Caki2 (cell line): ENCODE measurements at places on chromosomes 6 and 20.

- no peak for DNase-seq
These were observed 816.4 kb downstream of the EYS start for GRCh38 chr6:64890609-64891008.

- DNase-seq = no peak
These were observed 45.3 kb downstream of the NCOA3 start for GRCh38 chr20:47547034-47547387.

GRCh38 chr20:16970776-16971175, 222.6 kb downstream of the OTOR start:
- DNase-seq = no peak

- no peak for DNase-seq
These were observed 81.0 kb downstream of the ERMARD start for GRCh38 chr6:169832247-169832948.

GRCh38 chr20:9550871-9551270, 36.5 kb downstream of the LAMP5 start:
- DNase-seq = no peak

DNA sequence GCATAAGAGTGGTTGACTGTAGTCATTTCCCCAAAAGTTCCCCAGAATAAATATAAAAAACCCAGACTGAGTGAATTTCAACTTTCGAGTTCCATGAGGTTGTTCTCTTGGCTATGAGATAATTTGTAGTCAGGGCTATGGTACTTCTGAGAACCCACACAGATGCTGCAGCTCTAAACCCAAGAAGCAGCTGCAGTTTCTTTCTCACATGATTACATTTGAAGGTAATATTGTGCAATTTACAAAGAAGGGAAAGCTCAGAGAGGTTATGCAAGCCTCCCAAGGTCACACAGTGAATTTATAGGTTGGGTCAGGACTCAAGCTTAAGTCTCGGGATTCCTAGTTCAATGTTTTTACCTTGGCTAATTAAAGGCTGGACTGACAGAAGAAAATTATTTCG, 29.7 kb upstream of the CD93 start:
- no peak for DNase-seq

DNA sequence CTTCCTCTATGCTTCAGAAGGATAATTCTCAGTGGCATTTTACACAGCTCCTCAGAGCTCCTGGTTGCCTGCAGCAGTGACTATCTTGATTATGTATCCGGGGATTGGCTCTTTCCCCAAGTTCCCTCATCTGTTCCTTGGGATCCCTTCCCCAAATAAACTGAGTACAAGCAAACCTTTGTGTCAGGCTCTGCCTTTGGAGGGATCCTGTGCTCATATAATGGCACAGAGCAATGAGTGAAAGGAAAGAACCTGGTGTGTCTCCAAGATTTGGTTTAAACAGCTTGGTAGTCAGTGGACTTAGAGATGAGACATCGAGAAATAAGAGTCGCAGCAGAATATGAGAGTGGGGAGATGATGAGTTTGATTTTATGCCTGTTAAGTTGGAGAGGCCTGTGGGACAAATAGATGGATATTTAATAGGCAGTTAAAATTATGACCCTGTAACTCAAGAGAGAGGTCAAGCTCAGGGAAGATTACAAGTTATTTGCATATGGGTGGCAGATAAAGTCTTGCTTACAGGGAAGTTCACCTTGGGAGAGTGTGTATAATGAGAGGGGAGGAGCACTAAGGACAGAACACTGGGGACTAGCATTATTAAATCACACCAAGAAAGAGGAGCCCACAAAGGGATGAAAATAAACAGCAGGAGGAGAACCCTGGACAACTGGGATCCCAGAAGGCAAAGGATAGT, 44.1 kb upstream of the GCLC start:
- DNase-seq = no peak

DNA sequence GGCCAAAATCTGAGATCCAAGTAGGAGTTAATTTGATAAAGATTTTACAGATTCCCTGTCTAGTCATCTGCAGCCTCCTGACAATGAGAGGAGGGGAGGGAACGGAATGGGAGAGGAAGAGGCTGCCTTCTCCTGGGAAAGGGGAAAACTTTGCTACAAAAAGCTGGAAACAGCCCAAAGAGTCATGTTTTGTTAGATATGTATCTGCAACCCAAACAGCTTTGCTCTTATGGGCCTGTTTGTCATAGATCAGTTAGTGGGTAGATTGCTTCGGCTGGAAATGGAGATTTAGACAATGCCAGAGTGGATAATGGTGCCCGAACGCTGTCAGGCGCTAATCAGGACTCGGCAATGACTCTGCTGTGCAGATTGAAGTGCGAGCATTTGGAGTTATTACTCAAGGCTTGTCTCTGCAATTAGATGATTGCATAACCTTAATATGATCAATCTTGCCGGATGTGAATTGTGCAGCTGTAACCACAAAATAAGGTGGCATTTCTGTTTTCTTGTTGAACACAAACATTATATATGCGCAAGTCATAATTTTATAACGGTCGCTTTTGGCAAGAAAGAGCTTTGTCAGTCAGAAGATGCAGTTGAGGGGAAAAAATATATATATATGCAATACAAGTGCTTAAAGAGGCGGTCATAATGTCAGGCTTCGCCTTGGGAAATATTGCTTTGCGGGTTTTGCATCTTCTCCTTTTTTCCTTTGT, 92.4 kb upstream of the MAFB start:
- DNase-seq = no peak

DNA sequence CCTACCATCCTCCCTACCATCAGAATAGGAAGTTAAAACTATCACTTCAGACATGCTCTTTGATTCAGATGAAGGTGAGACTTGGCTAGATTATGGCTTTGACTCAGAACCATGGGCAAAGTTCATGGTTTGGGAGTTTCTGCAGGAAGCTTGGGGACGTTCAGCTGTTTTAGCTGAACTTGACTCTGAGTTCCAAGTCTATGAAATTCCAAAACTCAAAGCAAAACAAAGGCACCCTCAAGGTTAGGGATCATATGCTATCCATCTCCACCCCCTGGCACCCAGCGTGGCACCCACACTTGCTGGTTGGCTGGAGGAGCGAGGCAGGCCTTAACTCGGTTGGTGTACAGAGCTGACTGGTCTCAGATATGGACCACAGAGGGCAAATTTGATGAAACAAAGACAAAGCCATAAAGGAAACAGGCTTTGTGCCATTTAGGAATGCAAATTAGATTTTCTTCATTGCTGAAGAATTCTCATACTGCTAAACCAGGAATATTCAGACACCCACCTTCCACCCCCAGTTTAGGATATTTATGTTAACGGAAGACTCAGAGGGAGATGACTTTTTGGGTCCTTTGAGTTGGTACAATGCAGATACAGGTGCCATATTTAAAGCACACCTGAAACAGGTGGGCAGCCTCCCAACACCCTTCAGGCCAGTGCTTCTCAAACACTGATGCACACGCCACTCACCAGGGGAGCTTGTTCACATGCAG, 88.4 kb upstream of the SLC22A16 start:
- no peak for DNase-seq

- peak; percentile 19 for DNase-seq
These were observed 243.9 kb downstream of the HAO1 start for GRCh38 chr20:7696311-7696710.

DNA sequence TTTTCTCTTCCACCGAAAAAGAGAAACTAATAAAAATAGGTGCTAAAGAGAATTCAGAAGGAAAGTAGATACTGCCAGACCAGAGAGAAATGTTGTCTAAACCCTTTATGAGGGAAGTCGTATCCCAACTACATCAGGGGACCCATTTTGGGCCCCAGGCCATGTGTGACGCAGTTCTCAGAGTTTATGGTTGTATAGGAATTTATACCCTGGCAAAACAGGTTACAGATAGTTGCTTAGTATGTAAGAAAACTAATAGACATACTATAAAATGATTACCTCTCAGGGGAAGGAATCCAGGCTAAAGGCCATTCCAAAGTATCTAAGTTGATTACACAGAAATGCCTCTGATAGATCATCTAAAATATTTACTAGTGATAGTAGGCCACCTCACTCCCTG, 28.6 kb upstream of the SLC52A3 start:
- no peak for DNase-seq

DNA sequence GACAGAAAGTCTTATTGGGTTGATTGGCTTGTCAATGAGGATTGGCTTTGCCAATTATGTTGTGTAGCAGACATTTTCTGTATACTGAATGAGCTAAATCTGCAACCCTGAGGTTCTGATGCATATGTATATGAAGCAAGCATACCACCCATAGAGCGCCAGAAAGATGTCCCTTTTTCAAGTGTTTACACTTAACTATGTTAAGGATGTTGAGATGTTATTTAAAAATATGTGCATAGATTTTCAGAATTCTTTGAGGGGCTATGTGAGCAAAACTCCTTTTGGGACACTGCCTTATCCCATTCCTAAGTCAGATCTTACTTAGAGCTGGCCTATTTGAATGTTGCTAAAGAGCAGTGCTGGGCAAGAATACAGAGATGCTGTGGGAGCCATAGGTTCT, 1.9 kb downstream of the AIG1 start:
- no peak for DNase-seq

DNA sequence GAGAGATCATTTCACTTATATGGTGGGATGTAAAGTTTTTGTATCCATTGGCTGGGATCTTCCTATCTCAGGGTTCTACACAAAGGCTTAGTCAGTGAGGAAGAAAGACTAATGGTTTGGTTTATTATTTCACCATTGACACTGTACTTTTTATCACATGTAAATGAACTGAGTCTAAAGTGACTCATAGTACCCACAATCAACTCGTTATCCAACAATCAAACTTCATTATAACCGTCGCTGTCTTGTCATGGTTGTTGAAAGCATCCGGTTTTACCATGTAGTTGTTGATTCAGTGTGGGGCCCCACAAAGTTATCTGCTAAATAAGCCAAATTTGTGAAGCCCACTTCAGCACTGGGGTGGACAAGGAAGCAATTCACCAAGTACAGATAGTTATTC, 55.8 kb upstream of the MTRF1L start:
- DNase-seq = peak; percentile 45

DNA sequence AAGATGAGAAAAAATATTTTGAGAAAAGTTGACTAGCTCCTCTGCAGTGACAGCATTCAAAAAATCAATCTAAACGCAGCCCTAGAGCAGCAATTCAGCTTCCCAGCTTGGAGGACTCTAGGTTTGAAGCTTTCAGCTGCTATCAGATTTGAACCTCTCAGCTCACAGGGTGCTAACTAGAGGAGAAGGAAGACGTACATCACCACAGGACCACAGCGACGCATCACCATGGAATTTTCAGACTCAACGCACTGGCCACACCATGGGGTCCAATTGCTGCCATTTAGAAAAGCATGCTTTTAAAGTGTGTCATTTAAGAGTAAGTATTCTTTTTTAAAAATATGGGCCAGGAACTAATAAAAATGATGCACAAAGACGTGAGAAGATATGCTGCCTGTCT, 45.0 kb upstream of the FUCA2 start:
- DNase-seq = no peak

- DNase-seq = peak; percentile 59
These were observed 1.6 kb downstream of the MRGBP start for GRCh38 chr20:62797671-62798532.

DNA sequence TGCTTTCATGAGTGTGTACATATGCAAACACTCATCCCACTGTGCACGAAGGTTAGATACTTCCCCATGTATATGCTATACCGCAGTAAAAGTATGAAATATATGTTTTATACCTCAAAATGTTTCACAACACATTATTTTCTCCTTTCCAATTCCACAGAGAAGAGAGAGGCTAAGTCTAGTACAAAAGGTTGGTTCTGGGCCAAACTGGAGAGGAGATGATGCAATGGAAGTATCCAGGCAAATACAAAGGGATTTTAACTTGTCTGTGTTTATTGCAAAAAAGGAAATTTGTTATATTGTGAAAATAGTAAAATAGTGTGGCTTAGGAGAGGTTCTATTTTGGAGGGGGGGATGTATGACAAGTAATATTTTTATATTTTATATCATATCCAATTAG, 112.6 kb downstream of the PLCB1 start:
- no peak for DNase-seq

DNA sequence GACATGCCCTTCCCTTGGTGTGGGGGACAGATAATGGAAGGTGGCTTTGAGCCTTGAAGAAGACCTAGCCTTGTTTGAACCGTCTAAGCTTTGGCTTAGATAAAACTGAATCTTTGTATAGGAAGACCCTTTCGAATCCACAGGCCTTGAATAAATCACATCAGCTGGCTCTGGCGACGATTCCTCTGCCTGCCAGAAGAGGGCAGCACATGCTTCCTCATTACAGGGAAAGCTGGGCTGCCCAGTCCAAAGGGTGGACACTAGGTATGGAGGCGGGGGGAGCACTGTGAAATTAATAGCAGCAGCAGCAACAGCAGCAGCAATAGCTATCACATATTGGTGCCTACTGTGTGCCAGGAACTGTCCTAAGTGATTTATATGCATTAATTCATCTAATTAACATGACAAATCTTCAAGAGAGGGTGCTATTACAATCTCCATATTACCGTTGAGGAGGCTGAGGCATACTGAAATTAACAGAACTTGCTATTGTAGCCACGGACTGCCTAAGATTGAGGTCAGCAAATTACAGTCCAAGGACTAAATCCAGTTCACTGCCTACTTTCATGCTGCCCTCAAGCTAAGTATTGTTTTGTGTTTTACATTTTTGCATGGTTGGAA, 85.1 kb downstream of the CLIC5 start:
- DNase-seq = peak; percentile 56

GRCh38 chr20:11553603-11554002, 364.1 kb upstream of the BTBD3 start:
- peak; percentile 19 for DNase-seq

DNA sequence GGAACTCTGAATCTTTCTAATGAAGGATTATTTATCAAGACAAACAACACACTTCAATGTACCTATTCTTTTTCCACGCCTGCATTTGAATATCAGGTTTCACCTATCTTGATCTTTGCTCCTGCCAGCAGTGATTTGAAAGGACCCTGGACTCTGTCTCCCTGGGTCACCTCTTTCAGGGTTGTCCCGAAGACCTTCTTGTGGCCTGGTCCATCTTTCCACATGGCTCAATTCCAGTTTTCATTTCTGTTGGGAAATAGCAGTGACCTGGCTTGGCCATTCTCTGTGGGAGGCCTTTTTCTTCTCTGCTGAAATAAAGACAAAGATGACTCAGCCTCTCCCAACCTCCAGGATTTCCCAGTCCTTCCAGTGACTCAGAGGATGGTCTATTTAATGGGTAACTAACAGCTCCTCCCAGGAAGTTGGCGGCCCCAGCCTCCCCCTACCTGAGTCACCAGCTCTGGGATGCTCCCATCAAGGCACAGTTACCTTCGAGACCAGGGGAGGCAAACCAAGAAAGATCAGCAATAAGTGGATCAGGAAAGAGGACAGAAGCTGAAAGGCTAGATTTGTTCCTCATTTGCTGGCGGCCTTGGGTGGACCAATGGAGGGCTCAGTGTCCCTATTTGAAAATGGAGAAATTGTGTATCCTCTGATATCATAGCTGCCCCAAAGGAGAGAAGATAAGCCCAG, 120.2 kb upstream of the RNF24 start:
- DNase-seq = peak; percentile 98

- DNase-seq = no peak
These were observed 22.5 kb upstream of the IRAK1BP1 start for GRCh38 chr6:78844899-78845298.

DNA sequence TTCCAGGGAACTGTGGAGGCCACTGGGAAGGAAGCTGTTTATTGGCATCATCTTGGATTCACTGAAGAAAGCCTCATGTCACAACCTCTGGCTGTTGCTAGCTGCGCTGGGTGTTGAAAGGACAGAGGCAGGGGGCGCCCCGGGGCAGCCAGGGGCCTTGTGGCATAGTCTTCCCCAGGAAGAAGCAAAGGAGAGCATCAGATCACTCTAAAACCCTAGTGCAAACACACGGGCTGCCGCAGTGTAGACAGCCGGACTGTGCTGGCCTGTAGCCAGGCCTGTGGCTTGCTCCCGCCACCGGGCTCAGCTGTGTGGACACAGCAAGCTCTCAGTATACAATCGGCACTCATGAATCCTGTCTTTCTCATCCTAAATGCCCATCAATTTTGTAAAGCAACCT, 23.8 kb upstream of the SMOC2 start:
- DNase-seq = no peak
